ENCODE measurements at places on chromosomes 4 and X. TPM values are rescaled to one million over a fixed set of nuclear protein-coding genes. Genes with fewer than 3 reads are reported as not detected.
A peak's percentile ranks its signal among the peaks of the same experiment; 100 is the strongest.

AFM gene
- total RNA-seq = not detected

TRMT2B gene
- 24.0 TPM for total RNA-seq

TASL gene
- total RNA-seq = 4.3 TPM

DNA sequence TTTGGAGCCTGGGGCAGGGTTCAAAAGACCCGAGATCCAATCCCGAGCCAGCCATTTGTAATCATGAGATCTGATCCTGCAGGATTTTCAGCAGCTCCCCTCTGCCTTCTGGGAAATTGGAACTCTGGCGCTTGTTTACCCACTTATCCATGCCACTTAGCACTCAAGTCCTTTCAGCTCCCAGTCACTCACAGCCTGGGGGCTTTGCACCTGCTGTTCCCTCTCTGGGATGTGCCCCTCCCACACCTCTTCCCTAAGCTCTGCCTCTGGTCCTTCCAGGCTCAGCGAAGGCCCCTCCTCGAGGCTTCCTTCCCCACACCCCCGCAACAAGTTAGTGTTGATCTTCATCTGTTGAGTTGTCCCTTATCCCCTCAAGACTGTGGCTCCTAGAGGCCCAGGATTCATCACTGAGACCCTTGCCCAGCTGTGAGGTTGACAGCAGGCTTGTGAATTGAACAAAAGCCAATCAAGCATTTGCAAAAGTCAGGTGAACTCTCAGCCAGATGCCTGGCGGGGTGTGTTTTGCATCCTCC is 99.1 kb upstream of the AFAP1 start:
- no peak overlapping the region for H3K4me3 ChIP-seq
- no peak for DNase-seq
- H3K36me3 ChIP-seq = no peaks in the 10 kb centered on the region
- peaks cover 12% of the 10 kb centered on the region for H3K27me3 ChIP-seq
- peaks cover 13% of the 10 kb centered on the region for H3K4me1 ChIP-seq

GRCh38 chrX:50680990-50681389 is 133.0 kb downstream of the SHROOM4 start:
- H3K27me3 ChIP-seq = no peaks in the 10 kb centered on the region
- H3K36me3 ChIP-seq = no peaks in the 10 kb centered on the region
- no peak overlapping the region for H3K27ac ChIP-seq
- H3K4me3 ChIP-seq = no peak overlapping the region
- H3K4me1 ChIP-seq = no peaks in the 10 kb centered on the region

GRCh38 chrX:17040711-17041110 is 94.3 kb downstream of the REPS2 start:
- H3K36me3 ChIP-seq = no peaks in the 10 kb centered on the region
- H3K4me3 ChIP-seq = no peak overlapping the region
- no peaks in the 10 kb centered on the region for H3K27me3 ChIP-seq

- no peaks in the 10 kb centered on the region for H3K36me3 ChIP-seq
- H3K4me3 ChIP-seq = no peak overlapping the region
- H3K27me3 ChIP-seq = no peaks in the 10 kb centered on the region
- no peak for DNase-seq
- no peaks in the 10 kb centered on the region for H3K4me1 ChIP-seq
- no peak overlapping the region for H3K27ac ChIP-seq
Observed at GRCh38 chrX:102892103-102892502, 45.0 kb upstream of the RAB40AL start.

DNA sequence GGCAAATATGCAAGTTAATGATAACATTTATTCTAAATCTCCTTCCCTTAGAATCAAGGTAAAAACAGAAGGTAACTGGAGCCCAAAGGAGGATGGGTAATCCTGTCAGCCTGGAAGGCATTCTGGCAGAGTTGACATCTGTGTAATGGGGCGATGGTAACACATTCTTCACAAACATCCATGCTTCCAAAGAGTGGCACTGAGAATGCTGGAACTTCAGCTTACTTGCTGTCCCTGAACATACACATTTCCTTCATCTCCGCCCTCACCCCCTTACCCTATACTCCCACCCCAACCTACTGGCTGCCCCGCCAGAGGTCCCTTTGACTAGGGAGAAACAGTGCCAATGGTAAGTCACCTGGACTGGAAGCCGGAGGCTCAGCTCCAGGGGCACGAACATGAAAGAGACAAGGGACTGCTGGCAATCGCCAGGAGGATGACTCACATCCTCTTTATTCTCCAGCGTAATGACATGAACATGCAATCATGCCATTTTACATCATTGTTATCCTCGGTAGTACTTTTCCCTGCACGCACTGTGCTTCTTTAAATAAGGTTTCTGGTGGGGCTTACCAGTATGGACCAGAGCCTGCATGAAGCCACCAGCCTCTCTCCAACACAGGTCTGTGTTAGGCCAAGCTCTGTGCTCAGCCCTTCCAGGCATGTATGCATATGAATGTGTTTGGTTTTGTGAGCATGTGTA is 694.2 kb upstream of the TENM3 start:
- no peak overlapping the region for H3K27ac ChIP-seq
- no peaks in the 10 kb centered on the region for H3K27me3 ChIP-seq
- no peak for DNase-seq
- no peaks in the 10 kb centered on the region for H3K36me3 ChIP-seq
- no peaks in the 10 kb centered on the region for H3K4me1 ChIP-seq

- peaks cover 3% of the 10 kb centered on the region for H3K36me3 ChIP-seq
- DNase-seq = no peak
- no peak overlapping the region for H3K4me3 ChIP-seq
- H3K4me1 ChIP-seq = peaks cover 5% of the 10 kb centered on the region
- no peak overlapping the region for H3K27ac ChIP-seq
Observed at GRCh38 chr4:20254511-20255250, 3.0 kb downstream of the SLIT2 start.

DNA sequence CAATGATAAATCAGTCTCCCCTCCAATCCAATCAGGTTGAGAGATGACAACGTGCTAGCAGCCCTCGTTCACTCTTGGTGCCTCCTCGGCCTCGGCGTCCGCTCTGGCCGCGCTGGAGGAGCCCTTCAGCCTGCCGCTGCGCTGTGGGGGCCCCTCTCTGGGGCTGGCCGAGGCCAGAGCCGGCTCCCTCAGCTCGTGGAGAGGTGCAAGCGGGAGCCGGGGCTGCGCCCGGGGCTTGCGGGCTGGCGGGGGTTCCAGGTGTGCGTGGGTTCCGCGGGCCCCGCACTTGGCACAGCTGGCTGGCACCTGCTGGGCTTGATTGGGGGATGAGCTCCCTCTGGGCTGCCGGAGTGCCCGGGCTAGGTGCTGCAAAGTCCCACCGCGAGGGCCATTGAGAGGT is 40.9 kb upstream of the PRSS48 start:
- H3K4me3 ChIP-seq = no peak overlapping the region
- no peaks in the 10 kb centered on the region for H3K4me1 ChIP-seq
- peaks cover 9% of the 10 kb centered on the region for H3K27me3 ChIP-seq
- H3K36me3 ChIP-seq = no peaks in the 10 kb centered on the region

DNA sequence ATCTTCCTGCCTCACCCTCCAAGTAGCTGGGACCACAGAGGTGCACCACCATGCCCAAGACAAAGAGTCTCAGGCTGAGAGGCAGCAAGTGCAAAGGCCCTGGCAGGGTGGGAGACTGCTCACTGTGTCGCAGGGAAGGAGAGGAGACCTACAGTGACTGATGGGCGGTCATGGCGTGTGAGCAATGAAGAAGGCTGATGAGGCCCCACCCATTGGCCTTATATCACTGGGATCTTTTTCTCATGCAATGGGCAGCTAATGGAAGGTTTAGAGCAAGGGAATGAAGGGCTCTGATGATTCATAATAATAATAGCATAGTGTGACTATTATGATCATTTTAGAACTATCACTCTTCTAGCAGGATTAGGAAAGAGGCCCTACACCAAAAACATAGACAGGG is 20.9 kb downstream of the FAM9C start:
- H3K27me3 ChIP-seq = no peaks in the 10 kb centered on the region
- H3K4me3 ChIP-seq = no peak overlapping the region
- H3K36me3 ChIP-seq = peaks cover 11% of the 10 kb centered on the region
- no peak for DNase-seq
- peaks cover 44% of the 10 kb centered on the region for H3K4me1 ChIP-seq

GRCh38 chrX:20181598-20182329 is 40.1 kb upstream of the EIF1AX start:
- peaks cover 46% of the 10 kb centered on the region for H3K36me3 ChIP-seq
- DNase-seq = no peak
- H3K27ac ChIP-seq = peak overlapping the region; percentile 75
- no peak overlapping the region for H3K4me3 ChIP-seq
- peaks cover 22% of the 10 kb centered on the region for H3K4me1 ChIP-seq

- DNase-seq = no peak
- no peaks in the 10 kb centered on the region for H3K27me3 ChIP-seq
- H3K4me3 ChIP-seq = no peak overlapping the region
Observed at GRCh38 chr4:41144040-41144379, 70.3 kb downstream of the APBB2 start.

- DNase-seq = no peak
- no peak overlapping the region for H3K27ac ChIP-seq
- H3K4me1 ChIP-seq = no peaks in the 10 kb centered on the region
- H3K27me3 ChIP-seq = no peaks in the 10 kb centered on the region
- H3K36me3 ChIP-seq = peaks cover 7% of the 10 kb centered on the region
- no peak overlapping the region for H3K4me3 ChIP-seq
Observed at GRCh38 chr4:118774321-118774720, 61.6 kb downstream of the SEC24D start.

- no peak overlapping the region for H3K4me3 ChIP-seq
- no peaks in the 10 kb centered on the region for H3K27me3 ChIP-seq
- no peaks in the 10 kb centered on the region for H3K4me1 ChIP-seq
- H3K27ac ChIP-seq = no peak overlapping the region
Observed at GRCh38 chr4:80989921-80990544, 40.5 kb upstream of the BMP3 start.

DNA sequence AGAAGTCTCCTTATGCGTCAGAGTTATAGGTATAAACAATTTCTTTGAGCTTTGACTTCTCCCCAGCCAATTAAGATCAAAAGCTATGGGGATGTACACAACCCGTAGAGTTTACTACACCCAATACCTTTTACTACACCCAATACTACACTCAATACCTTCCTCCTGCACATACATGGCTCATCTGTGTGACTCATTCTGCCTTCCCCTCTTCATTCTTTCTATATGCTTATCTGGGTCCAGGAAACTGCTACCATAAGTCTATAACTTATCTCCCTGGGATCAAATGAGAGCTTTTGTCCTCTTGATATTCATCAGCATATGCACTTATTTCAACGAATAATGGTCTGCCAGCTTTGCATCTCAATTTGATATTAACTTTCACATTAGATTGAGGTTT is 28.2 kb downstream of the ANKRD50 start:
- no peak overlapping the region for H3K4me3 ChIP-seq
- no peaks in the 10 kb centered on the region for H3K27me3 ChIP-seq
- no peak overlapping the region for H3K27ac ChIP-seq
- no peak for DNase-seq
- H3K36me3 ChIP-seq = no peaks in the 10 kb centered on the region

DNA sequence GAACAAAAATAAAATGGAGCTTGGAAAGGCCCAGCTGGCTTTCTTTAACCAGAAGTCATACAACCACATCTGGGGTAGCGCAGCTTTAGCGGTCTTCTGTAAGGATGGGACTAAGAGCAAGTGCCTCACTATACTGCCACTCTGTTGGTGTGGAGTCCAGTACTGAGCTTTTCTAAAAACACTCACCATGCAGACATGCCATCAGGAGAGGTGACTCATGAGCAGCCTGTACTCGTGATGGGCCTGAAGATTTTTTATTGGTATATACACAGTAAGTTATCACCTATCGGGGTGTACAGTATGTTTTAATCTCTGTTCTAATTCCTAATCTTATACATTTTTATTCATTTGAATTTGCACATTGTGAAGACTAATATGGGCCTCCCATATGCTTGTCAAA is 9.6 kb downstream of the PPP3CA start:
- H3K27me3 ChIP-seq = no peaks in the 10 kb centered on the region
- peaks cover 42% of the 10 kb centered on the region for H3K4me1 ChIP-seq
- DNase-seq = no peak
- H3K27ac ChIP-seq = no peak overlapping the region
- peaks cover 26% of the 10 kb centered on the region for H3K36me3 ChIP-seq
- no peak overlapping the region for H3K4me3 ChIP-seq

- no peak for DNase-seq
- peaks cover 10% of the 10 kb centered on the region for H3K36me3 ChIP-seq
- H3K27ac ChIP-seq = no peak overlapping the region
- H3K27me3 ChIP-seq = no peaks in the 10 kb centered on the region
- H3K4me3 ChIP-seq = peak overlapping the region; percentile 8
- peaks cover 67% of the 10 kb centered on the region for H3K4me1 ChIP-seq
Observed at GRCh38 chr4:147735413-147736301, 3.8 kb downstream of the ARHGAP10 start.

- no peaks in the 10 kb centered on the region for H3K4me1 ChIP-seq
- no peaks in the 10 kb centered on the region for H3K27me3 ChIP-seq
- no peak overlapping the region for H3K27ac ChIP-seq
- DNase-seq = no peak
- no peaks in the 10 kb centered on the region for H3K36me3 ChIP-seq
- H3K4me3 ChIP-seq = no peak overlapping the region
Observed at GRCh38 chr4:186240848-186241491, 13.7 kb downstream of the KLKB1 start.

- DNase-seq = no peak
- no peaks in the 10 kb centered on the region for H3K27me3 ChIP-seq
- H3K4me3 ChIP-seq = no peak overlapping the region
- H3K36me3 ChIP-seq = no peaks in the 10 kb centered on the region
- no peak overlapping the region for H3K27ac ChIP-seq
Observed at GRCh38 chr4:148515248-148515647, 73.0 kb upstream of the NR3C2 start.

DNA sequence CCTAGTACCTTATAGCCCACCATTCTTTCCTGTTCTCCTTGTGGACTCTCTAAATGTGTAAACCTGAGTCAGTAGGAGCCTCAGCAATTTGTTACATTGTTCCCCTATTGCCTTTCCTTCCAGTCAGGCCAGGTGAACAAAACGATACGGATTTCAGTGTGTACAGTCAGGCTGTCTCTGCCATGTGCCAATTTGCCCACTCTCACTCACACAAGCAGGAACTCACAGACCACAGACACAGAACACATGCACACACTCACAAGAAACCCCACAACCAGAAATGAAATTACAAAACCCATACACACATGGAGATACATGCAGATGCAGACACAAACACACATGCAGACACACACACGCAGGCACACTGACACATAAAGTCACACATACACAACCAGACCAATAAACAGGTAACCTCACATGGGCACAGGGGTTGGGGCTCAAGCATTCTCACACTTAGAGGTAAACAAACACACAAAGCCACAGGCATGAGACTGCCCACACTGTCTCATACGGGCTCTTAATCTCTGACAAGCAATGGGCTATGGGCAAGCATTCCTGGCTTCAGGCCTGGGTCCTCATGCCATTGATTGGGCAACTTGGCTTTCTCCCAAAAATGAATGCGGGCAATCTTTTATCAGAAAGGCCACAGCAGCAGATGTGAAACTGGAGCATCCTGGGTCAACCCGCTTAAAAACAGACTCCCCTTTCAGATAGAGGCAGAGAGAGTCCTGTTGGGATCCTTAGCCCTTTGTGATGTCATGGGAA is 68.7 kb downstream of the NBDY start:
- no peak for DNase-seq
- H3K4me3 ChIP-seq = no peak overlapping the region
- no peaks in the 10 kb centered on the region for H3K27me3 ChIP-seq
- H3K36me3 ChIP-seq = peaks cover 9% of the 10 kb centered on the region
